Osteoblast (primary cell): ENCODE measurements at places on chromosomes 7 and 10. TPM values are rescaled to one million over a fixed set of nuclear protein-coding genes. Genes with fewer than 3 reads are reported as not detected.

Gene ZNF22
- 13.8 and 14.4 TPM in 2 replicates for total RNA-seq

Gene TUBB8
- not detected in 2 replicates for total RNA-seq

Gene PIP
- not detected in 2 replicates for total RNA-seq

Gene LLCFC1
- total RNA-seq, result not detected in 2 replicates

Gene ACBD7
- total RNA-seq, result 0.72 and 0.88 TPM in 2 replicates

Gene TMEM140
- total RNA-seq, result 13.8 and 14.1 TPM in 2 replicates

Gene GIMAP8
- total RNA-seq, result not detected in 2 replicates
